ENCODE measurements at places on chromosomes 5 and 9.

GRCh38 chr5:2739360-2740050, 12.0 kb downstream of the IRX2 start:
- no peak for DNase-seq

DNA sequence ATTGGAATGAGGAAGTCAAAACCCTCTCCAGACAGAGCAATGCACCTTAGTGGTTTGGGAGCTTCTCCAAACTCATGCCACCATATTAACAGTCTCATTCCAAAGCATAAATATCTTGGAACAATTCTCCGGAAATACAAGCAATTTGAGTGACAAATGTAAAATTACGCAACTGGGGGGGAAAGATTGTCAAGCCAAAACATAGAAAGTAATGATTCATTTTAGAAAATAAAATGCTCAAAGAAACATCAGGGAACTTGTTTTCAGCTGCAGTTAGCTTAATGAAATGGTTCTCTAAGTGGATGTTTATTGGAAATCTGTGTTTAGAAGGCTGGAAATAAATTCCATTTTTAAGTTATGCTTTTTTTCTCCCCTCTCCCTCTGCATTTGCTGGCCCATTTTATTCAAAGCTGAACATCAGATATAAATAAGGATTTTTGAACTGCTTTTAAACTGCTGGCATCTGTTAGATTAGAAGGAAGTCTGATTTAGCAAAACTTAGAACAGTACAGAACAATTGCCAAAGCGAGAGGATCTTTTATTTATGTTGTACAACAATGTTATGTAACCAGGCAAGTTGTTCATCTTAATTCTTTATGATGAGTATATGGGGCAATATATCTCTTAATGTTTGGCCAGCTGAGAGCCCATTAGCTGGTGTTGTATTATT, 551.9 kb downstream of the PRELID2 start:
- no peak for DNase-seq

- DNase-seq: no peak
Measured at GRCh38 chr9:71073494-71073893, 47.9 kb downstream of the TRPM3 start.

GRCh38 chr9:126616521-126616976, 2.8 kb downstream of the LMX1B start:
- no peak for DNase-seq

DNA sequence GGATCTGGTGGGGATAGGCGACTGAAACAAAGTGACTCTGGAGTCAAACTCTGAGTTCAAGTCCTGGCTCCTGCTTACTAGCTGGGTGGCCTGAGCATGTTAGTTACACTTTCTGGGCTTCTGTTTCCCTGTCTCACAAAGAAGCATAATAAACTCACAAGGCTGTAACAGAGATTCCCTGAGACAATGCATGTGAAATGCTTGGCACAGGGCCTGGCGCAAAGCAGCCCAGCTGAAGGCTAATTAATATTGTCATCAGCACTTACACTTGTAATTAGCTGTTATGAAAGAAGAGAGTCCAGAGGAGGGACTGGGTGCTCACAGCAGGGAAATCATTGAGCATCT, 64.1 kb upstream of the SPOCK1 start:
- no peak for DNase-seq

DNA sequence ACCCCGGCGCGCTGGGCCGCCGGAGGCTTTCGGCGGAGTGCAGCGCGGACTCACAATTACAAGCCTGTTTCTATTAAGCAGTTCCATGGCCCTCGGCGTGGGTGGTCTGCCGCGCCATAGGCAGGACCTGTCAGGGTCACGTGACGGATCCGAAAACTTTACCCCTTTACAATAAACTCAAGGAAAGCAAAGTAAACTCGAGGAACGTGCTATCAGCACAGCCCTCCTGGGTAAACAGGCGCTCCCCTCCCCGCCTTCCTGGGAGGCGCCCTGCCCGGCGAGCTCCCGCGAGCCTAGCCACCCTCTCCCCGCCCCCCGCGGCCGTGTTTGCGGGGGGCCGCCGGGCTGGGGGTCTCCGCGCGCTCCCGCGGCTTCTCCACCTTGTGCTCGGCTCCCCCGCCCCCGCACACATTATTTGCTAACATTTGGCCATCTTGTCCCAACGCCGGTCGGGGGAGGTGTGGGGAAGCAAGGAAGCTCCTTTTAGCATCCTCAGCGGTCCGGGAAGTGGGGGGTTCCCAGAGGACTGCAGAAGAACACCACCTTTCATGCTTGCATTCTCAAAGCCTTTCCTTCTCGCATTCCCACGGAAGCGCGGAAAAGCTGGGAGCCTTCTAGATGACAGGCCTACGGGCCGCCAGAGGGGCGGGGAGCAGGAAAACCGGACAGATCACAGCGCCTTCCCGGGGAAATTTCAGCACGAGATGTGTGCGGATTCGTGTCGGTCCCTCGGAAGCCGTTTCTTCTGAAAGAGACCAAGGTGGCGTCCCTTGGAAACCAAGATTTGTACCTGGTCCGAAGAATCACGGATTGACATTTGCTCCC, at the start of gene PTCH1:
Gene PTCH1 (minus strand): TSS at position 238 of the 825 bp plus-strand sequence.
- DNase-seq: peak; percentile 36

GRCh38 chr9:88747768-88748167, 212.8 kb downstream of the NXNL2 start:
- DNase-seq: no peak
